ENCODE measurements at places on chromosomes 1 and 21.

- DNase-seq, result no peak
Observed at GRCh38 chr21:17393413-17393812, 119.4 kb upstream of the CXADR start.

DNA sequence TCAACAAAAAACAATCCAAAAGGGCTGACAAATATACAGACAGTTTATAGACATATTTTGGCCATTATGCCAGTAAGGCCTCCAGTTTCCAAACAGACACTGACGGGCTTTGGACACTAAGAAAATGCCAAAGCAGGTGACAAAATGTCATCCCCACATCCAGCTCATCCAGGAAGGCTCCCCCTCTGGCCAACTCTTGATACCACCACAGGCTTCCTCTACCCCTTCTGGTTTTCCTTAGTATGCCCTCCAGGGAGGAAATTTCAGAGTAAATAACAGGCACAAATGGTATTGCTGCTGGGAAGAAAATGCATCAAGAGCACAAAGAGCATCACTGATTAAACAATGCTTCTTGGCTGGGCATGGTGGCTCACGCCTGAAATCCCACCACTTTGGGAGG lies 225.3 kb downstream of the VAV3 start:
- no peak for DNase-seq

DNA sequence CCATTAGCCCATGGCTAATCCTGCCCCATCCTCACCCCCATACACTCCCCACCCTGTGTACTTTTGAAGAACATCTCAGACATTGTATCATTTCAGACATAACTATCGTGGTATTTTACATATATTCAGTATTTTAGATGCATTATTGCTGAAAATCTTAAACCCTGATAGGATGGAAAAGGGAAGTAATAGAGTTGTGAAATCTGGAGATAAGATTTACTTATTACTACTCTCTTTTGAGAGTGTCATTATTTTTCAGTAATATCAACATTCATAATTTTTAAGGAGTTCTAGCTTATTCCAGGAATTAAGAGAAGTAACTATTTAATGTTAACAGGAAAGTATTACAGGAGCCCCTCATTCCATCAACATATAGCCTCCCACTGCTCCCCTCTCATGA lies 34.4 kb downstream of the ADCY10 start:
- no peak for DNase-seq

DNA sequence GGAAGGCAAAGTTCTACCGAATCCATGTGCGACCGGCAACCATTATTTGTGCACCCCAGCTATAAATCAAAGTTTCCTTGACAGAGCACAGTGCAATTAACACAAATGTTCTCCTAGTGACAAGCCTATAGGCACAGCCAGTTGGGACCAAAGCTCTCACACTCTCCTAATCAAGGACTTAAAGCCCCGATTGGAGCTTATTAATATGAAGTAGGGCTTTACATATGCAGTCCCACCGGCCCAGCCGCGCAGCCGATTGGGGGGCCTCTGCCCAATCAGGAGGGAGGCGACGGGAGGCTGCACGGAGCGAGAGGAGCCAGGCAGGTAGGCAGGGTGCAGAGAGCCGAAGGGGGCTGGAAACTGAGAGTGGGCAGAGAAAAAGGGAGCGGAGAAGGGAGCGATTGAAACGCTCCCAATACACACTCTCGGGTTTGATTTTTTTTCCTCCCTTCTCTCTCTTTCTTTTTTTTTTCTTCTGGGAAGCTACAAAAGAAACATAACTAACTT lies at the start of gene ESRRG:
Gene ESRRG (minus strand): TSS at position 156 of the 507 bp plus-strand sequence. CDS start 130 bp downstream, at position 26.
- DNase-seq, result no peak

- no peak for DNase-seq
Observed at GRCh38 chr1:183032122-183032921, 9.1 kb downstream of the LAMC1 start.

DNA sequence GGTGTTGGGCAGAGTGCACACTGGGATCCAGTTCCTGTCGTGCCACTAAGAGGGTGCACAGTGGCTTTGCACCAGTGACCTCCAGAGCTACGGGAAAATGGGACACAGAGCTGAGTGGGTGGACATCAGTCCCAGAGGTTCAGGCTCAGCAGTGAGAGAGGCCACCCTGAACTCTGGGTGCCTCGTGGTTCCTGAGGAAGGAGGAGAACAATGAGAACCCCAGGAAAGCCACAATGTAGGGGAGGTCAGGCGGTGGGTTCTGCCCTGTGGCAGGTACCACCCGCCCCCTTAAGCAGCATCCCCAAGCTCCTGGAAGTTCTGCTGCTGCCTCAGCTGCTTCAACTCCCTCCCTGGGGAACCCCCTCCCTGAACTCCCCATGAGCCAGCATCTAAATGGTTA lies 112.2 kb downstream of the GRIK3 start:
- DNase-seq, result no peak

- DNase-seq, result no peak
Observed at GRCh38 chr1:201245082-201245481, 38.2 kb upstream of the PKP1 start.

Data from T-helper 1 cell (primary cell).